ENCODE measurements at places on chromosomes 1 and 21. TPM values are rescaled to one million over a fixed set of nuclear protein-coding genes. Genes with fewer than 3 reads are reported as not detected.

- no peak for DNase-seq
These were observed 44.7 kb upstream of the ZBTB40 start for GRCh38 chr1:22406722-22407495.

- DNase-seq = no peak
These were observed 3.8 kb upstream of the TGFB2 start for GRCh38 chr1:218341325-218341724.

GRCh38 chr1:184945678-184946412 is 28.5 kb downstream of the NIBAN1 start:
- no peak for DNase-seq

- no peak for DNase-seq
These were observed 22.6 kb downstream of the TFAP2E start for GRCh38 chr1:35595684-35596083.

DNA sequence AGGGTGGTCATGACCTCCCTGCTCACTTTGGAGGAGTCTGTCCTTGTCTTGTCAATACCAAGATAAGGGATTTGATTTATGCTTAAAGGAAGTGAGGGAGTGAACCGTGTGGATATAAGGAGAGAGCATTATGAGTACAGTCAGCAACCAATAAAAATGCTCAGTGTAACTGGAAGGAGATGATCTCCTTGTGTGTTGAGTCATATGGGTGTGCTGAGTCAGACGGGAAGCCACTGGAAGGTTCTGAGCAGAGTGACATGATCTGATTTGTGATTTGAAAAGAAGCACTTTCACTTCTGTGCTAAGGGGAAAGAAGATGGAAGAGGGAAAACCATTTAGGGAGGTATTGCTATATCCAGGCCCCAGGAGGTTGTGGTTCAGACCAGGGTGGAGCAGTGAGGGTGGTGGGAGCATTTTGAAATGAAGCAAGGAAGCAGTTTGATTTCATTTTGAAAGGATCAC is 2.5 kb upstream of the BCL10 start:
- DNase-seq = peak; percentile 53

- no peak for DNase-seq
These were observed 3.5 kb upstream of the MKNK1 start for GRCh38 chr1:46607345-46608130.

The AXDND1 gene
- polyA plus RNA-seq = not detected

The LDLRAD1 gene
- polyA plus RNA-seq = not detected

- DNase-seq = no peak
These were observed 39.9 kb downstream of the SIPA1L2 start for GRCh38 chr1:232589812-232590743.

The MMP23B gene
- polyA plus RNA-seq = 0.07 TPM

DNA sequence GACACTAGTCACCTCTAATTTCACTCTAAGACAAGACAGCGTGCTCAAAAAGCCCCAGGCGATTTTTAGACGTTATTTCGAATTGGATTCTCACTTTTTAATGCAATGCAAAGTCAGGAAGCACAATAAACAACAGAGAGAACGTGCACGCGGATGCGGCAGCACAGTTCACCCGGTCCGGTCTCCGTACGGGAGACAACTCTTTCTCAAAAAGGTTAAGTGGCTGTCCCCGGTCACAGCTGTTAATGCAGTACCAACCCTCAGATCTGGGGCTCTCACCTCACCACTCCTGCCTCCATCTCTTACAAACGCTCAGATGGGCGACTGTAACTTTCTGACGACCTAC is 1.2 kb downstream of the HP1BP3 start:
- DNase-seq = no peak

GRCh38 chr1:161949548-161949947 is 74.1 kb downstream of the OLFML2B start:
- no peak for DNase-seq

The PPM1J gene
- polyA plus RNA-seq = 7.7 TPM

GRCh38 chr1:229985613-229986010 is 81.4 kb upstream of the GALNT2 start:
- no peak for DNase-seq

GRCh38 chr1:20590306-20590777 is 1.4 kb downstream of the CDA start:
- DNase-seq = no peak

The PDE4B gene
- polyA plus RNA-seq = 0.29 TPM

The GJA9 gene
- polyA plus RNA-seq = 0.38 TPM

- DNase-seq = no peak
These were observed 75.8 kb upstream of the MCOLN3 start for GRCh38 chr1:85124091-85124490.

DNA sequence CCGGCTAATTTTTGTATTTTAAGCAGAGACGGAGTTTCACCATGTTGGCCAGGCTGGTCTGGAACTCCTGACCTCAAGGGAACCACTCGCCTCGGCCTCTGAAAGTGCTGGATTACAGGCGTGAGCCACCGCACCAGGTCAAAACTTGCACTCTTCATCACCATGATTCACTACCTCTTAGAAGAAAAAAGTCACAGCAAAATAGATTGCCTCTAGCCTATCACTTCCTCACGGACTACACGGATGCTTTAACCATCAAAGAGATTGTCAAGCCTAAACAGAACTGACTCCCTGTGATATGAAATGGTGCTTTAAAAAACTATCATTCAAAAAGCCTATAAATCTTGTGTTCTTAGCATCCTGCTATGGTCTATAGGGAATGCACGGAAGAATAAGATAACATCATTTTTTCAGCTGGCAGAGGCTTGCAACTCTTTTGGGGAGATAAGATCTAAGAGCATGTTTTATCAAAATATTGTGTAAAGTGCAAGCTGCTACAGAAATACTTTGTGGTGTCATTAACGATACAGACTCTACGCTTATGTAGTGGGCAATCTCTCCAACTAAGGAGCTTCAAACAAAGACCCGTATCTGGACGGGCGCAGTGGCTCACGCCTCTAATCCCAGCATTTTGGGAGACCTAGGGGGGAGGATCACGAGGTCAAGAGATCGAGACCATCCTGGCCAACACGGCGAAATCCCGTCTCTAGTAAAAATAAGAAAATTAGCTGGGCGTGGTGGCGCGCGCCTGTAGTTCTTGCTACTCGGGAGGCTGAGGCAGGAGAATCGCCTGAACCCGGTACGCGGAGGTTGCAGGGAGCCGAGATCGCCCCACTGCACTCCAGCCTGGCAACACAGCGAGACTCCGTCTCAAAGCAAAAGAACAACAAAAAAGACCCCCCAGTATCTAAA is 966 bp downstream of the TFB2M start:
- no peak for DNase-seq

DNA sequence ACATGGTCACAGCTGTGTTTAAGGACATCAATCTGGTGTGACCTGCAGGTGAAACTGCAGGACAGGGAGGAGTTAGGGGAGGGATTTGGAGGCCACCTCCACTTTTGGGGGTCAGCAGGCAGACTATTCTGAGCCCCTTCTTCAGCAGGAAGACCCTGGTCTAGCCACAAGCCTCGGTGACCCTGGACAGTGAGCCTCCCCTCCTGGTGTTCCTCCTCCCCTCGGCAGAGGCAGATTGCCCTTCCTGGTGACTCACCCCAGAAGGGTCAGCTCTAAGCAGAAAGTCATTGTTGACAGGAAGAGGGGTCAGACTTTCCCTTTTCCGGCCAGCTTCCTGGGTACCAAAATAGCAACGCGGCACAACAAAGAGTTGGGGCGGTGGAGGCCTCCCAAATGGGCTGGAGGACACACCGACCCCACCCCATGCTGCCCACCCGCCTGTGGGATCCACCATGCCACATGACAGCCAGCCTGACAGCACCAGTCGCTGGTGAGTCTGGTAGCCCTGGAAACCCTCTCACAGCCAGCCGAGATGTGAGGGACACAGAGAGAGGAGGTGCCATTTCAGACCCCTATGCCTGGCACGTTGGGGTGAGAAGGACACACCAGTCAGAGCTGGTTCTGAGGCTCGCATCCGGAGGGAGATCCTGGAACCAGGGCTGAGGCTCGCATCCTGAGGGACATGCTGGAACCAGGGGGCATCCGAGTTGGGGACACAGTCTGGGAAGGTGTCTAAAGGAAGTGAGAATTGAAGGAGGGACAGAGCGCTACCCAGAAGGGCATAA is 14.7 kb upstream of the CSF1 start:
- no peak for DNase-seq

- no peak for DNase-seq
These were observed 950 bp upstream of the LRP8 start for GRCh38 chr1:53328541-53329499.

- no peak for DNase-seq
These were observed 107.3 kb upstream of the RUNX3 start for GRCh38 chr1:25037174-25038074.

The TNFRSF1B gene
- 0.04 TPM for polyA plus RNA-seq

DNA sequence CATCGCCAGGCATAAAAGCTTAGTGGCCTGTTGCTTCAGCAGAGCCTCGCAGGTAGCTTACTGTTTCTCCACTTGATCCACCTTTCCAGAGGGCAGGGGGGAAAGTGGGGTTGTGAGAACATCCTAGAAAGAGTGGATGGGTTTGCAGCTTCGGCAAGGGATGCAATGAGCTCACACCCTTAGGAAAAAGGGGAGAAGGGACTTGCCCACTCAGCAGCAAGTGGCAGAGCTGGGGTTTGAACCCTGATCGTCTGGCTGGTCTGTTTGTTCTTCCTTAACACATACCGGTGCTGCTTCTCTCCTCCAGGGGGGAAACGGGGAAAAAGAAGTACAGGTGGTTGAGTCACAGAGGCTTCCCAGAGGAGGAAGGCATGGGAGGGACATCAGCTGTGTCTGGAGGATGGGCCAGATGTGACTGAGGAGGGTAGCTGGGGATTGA is 1.0 kb downstream of the TMEM201 start:
- no peak for DNase-seq

The LHX8 gene
- not detected for polyA plus RNA-seq

The IKBKE gene
- polyA plus RNA-seq = 8.2 TPM

DNA sequence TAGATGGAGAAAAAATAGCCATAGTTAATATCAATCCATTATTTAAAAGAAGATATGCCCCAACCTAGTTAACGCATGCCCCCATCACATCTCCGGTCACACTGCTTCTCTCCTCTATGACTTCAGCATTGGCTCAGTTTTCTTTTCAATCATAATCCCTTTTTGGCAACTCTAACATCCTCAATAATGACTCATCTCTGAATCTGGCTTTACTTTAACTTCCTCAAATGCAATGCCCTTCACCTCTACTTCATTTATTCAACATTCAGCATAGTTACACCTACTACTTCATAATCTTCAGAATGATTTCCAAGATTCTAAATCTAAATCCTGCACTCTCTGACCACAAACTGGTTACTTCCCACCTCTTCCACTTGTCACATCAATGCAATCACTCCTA is 417.3 kb downstream of the USH2A start:
- DNase-seq = no peak

DNA sequence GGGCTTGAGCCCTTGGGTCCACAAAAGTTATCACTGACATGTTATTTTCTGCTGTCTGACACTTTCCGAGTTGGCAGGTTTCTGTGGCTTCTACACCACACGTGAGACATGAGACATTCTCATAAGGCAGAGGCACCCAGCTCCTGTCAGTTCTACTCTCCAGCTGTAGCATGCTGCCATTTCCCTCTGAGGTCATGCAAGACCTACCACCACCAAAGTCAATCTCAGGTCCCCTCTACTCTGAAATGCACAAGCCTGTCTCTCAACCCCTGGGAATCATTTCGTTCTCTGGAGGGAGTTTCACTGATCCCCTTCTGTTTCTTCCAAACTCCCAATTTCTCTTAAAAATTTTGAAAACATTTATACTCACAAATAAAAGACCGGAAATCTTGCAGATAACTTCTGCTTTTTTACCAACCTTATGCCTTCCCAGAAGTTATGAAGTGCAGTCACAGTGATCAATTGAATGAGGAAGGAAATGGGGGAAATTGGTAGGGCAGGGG is 39.5 kb upstream of the CR2 start:
- no peak for DNase-seq

DNA sequence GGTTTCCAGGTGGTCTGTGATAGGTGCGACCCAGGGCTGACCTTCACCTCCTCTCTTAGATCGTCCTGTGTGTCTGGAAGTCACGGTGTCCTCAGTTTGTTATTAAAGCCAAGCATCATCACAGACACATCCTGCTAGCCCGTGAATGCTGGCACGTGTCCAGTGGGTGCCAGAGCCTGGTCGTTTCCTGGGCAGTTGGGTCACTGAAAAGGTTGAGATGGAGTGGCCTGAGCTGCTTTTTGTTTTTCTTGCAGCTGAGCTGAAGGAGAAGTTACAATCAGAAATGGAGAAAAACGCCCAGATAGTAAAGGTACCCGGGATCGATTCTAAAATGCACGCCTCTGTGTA is 23.2 kb downstream of the PCNT start:
- DNase-seq = no peak

Data from keratinocyte (primary cell).